ENCODE measurements at places on chromosomes 4 and X.

DNA sequence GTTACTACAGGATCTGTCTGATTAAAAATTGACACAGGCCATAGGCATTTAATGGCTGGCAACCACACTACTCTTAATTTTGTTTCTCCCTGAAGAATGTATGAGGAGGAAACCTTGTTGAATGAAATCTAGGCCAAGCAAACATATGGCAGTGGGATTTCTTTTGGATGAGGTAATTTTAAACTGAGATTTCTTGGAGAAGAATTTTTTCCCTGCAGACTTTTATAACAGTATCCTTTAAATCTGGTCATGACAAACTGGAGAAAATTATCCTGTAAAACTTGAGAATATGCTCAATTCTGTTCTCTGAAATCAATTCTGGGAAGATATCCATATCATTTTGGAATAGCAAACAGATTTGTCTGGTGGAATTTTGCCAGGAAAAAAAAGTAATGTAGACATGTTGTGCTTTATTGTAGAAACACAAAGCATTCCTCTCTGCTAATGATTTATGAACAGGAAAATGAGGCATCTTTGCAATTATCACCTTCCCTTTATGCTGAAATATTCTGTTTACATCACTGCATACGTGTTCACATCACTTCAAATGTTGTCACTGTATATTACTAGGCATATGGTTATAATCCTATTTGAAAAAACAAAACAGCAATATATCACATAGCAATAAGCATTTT, 108.3 kb upstream of the ARSJ start:
- no peaks in the 10 kb centered on the region for H3K4me1 ChIP-seq
- H3K4me3 ChIP-seq: no peak overlapping the region
- no peaks in the 10 kb centered on the region for H3K36me3 ChIP-seq
- no peak for DNase-seq

DNA sequence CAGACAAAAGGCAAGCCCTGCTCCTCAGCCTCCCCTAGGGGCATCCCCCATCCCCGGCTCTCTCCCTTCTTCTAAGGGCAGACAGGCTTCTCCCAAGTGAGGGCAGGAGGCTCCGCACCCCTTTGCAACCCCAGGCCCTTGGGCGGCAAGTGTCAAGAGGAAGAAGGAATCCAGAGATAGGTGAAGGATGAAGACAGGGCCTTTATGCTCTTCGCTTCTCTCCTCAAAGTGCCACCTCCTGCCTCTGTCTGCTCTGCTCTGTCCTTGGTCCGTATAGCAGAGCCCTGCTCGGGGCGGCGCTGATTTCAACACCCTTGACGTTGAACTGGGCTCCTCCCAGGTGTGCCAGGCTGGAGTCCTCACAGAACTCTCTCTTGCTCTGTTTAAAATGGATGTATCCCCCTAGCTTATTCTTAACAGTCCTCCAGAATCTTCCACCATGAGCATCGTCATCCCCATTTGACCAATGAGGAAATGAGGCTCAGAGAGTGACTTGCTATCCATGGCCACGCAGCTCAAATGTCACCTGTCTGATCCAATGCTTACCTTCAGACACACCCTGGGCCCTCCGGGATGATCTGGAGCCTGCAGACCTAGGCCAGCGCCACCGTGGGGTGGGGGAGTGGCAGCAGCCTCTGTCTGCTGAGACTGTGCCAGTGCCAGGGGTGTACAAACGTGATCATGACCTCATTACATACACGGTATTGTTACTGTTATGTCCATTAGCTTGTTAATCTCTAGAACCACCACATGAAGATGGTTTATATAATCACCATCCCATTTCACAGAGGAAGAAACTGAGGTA, 99.8 kb downstream of the PHKA2 start:
- H3K4me1 ChIP-seq: peaks cover 11% of the 10 kb centered on the region
- DNase-seq: no peak
- H3K4me3 ChIP-seq: no peak overlapping the region
- H3K27ac ChIP-seq: no peak overlapping the region

DNA sequence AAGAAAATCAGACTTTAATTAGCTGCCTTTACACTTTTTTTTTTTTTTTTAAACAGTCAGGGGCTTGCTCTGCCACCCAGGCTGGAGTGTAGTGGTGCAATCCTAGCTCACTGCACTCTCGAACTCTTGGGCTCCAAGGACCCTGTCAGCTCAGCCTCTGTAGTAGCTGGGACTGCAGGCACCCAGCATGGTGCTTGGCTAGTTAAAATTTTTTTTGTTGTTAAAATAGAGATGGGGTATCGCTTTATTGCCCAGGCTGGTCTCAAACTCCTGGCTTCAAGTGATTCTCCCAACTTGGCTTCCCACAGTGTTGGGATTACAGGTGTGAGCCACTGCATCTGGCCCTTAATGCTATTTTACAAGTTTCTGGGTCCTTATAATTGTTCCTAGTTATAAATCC, 359.1 kb downstream of the SPRY1 start:
- H3K4me1 ChIP-seq: no peaks in the 10 kb centered on the region
- DNase-seq: no peak
- H3K36me3 ChIP-seq: no peaks in the 10 kb centered on the region
- no peak overlapping the region for H3K27ac ChIP-seq

GRCh38 chr4:99471349-99471748, 36.2 kb upstream of the ADH7 start:
- H3K4me1 ChIP-seq: no peaks in the 10 kb centered on the region
- DNase-seq: no peak
- no peaks in the 10 kb centered on the region for H3K27me3 ChIP-seq
- H3K36me3 ChIP-seq: no peaks in the 10 kb centered on the region
- no peak overlapping the region for H3K4me3 ChIP-seq

DNA sequence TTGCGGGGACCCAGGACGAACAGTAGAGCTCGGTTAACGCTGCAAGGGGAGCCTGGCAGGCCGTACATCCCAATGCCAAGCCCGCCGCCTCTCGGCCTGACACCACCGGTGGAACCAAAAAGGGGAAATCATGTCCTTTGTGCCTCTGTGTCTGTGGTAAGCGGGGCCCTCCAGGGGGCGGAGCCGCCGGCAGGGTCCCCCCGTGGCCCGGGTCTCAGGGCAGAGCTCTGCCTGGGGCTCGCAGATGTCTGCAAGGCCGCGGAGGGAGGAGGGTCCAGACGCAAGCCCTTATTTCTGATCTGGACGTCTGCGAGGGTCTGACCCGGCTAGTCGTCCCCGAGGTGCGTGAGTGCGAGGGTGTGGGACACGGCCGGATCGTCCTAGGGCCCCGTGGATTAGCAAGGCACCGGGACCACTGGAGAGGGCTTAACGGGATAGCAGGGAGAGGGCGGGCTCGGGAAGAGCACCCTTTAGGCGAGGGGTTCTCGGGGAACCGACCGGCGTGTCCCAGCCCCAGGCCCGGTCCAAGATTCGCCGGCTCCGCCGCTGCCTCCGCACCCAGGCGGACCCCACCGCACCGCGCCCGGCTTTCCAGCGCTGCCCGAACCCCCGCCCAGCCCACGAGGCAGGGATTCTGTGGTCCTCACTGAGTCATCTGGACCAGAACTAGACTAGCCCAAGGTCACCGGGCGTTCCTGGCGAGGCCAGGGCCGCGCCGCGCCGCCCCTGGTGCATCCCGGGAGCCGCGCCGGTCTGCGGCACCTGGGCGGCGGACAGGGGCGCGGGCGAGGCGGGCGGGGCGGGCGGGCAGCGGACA, 863 bp upstream of the FAM193A start:
- H3K27me3 ChIP-seq: no peaks in the 10 kb centered on the region
- peak overlapping the region; percentile 95 for H3K27ac ChIP-seq
- H3K4me1 ChIP-seq: peaks cover 31% of the 10 kb centered on the region
- H3K36me3 ChIP-seq: no peaks in the 10 kb centered on the region
- peak overlapping the region; percentile 99 for H3K4me3 ChIP-seq

GRCh38 chr4:180560896-180561295, 1682.3 kb upstream of the TENM3 start:
- no peaks in the 10 kb centered on the region for H3K27me3 ChIP-seq
- no peaks in the 10 kb centered on the region for H3K36me3 ChIP-seq
- no peaks in the 10 kb centered on the region for H3K4me1 ChIP-seq
- no peak for DNase-seq

DNA sequence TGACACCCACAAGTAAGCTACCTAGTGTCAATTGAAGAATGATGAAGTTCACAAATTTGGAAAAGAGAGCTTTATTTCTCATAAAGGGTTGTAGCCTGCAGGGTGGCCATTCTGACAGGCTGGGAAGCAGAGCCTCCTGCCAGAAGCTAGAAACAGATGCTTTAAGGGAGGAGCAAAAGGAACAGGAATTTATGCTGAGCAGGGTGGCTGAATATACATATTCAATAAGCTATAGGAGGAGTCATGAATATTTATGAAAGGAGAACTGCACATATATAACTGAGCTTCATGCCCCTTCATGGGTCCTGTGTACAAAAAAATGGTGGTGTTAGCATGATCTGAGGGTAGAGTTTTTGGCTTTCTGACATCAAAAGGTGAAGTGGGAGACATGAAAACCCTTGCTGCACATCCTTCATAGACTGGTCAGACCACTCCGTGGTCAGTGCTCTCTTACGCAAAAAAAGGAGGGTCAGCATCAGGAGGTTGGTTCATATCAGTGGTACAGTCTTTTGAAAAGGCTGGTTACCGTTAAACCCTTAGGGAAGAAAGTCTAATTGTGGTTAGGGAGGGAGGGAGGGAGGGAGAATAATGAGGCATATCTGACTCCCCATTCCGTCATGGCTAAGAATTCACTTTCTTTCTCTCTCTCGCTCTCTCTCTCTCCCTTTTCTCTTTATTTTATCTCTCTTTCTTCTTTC, 121.4 kb downstream of the LUZP4 start:
- H3K27me3 ChIP-seq: no peaks in the 10 kb centered on the region
- H3K4me1 ChIP-seq: no peaks in the 10 kb centered on the region
- H3K27ac ChIP-seq: no peak overlapping the region
- H3K4me3 ChIP-seq: no peak overlapping the region
- DNase-seq: no peak

GRCh38 chr4:7074426-7074825, 6.6 kb upstream of the GRPEL1 start:
- H3K4me3 ChIP-seq: no peak overlapping the region
- H3K27ac ChIP-seq: no peak overlapping the region
- DNase-seq: no peak
- peaks cover 10% of the 10 kb centered on the region for H3K4me1 ChIP-seq

- H3K4me3 ChIP-seq: no peak overlapping the region
- H3K27ac ChIP-seq: no peak overlapping the region
- H3K36me3 ChIP-seq: no peaks in the 10 kb centered on the region
- no peaks in the 10 kb centered on the region for H3K27me3 ChIP-seq
Observed at GRCh38 chr4:145884775-145885174, 53.8 kb downstream of the ZNF827 start.

DNA sequence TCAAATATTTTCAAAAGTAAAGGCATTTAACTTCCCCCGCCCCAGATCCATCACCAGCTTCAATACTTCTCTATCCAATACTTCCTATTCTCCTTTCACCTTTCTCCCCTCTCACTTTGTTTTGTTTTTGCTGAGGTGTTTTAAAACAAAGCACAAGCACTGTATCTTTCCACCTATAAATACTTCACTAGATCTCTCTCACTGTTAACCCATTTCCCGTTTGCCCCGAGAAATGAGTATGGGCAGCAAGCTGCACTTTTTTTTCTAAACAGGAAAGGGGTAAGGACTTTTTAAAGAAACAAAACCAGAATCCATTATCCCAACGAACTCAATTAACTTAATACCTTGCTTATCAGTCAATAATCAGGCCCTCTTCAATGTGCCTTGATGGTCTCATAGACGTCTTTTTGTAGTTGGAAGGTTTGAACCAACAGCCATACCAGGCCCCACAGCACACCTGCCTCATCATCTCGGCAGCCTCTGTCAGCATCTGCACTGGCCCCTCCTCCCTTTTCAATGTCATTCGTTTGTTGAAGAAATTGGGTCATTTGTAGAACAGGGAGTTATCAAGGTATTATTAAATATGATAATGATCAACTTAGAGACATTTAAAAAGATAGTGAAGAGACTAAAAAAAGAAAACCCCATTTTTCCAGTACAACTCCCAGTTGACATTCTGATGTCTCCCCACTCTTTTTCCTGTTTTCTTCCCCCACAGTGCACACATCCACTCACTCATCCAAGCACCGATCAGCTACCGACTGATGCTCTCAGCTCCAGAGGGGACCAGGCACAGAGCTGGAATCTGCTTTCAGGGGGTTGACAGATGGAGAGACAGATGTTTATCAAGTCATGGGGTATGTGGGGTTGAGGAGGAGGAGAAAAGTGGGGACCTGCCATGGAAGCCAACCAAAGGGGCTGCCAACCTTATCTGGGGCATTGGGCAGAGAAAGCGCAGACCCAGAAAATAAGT, 25.8 kb downstream of the CRMP1 start:
- H3K4me1 ChIP-seq: no peaks in the 10 kb centered on the region
- peaks cover 40% of the 10 kb centered on the region for H3K27me3 ChIP-seq
- no peak overlapping the region for H3K4me3 ChIP-seq

DNA sequence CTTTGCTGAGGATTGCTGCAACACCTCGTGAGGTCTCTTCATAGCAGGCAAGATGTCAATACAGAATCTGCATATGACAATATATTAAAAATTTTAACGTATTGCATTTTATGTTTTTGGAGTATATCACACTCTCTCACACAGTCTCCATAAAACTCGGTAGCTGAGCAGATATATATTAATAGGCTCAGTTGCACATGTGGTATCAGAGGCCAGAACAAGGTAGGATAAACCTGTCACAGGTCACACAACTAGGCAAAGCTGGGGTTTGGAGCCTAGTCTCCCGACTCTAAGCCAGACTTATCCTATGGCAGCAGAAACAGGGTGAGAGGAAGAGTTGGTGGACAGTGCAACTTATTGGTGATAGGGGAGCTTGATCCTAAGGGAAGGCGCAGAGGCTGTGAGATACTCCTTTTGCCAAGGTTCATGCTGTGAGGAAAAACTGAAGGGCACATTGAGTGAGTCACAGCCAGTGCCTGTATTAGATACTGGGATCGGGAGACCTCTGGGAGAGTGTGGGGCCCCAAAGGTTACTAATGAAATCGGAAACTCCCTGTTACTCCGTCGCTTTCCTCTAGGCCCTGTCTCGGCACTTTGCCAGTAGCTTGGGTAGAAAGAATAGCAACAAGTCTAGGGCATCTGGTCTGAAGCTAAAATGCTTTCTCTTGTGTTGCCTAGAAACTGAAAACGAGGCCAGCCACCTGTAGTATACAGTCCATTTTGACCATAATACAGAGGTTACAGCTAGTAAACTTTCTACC, 195.7 kb downstream of the ARHGAP10 start:
- H3K36me3 ChIP-seq: no peaks in the 10 kb centered on the region
- no peak overlapping the region for H3K4me3 ChIP-seq
- no peaks in the 10 kb centered on the region for H3K27me3 ChIP-seq
- peaks cover 31% of the 10 kb centered on the region for H3K4me1 ChIP-seq
- DNase-seq: no peak

All from stomach (tissue), 19 donors.